ENCODE measurements at places on chromosomes 4 and X.

DNA sequence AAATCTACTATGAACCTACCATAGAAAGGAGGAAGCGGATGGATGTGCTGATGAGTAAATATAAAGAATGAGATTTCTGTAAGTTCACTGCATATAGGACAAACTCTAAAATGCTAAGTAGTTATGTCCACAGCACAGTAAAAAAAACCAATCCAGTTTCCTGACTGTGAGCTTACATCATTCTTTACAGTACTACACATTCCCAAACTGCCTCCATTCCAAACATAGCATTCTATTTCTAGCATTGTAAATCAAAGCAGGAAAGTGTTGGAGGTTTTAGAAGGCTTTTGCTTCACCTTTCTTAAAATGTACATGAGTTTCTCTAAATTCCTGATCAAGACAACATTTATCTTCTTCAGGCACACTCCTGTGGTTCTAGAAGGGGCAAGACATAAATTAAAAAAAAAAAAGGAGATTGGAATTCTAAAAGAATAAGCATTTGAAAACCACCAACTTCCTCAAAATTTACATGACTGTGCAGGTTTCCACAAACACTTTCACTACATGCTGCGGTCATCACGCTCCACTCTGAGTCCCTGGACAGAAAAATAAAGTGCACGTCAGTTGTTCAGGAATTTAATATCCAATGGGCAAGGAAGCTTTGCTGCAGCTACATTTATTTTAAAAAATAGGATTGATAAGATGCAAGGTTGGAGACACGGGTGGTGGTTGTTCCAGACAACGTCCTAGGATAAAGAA, 297.6 kb upstream of the STS start:
- DNase-seq, result no peak

- DNase-seq, result no peak
Observed at GRCh38 chr4:56463711-56464110, 3.7 kb upstream of the SRP72 start.

GRCh38 chr4:24063731-24064130, 173.9 kb upstream of the PPARGC1A start:
- DNase-seq, result no peak

GRCh38 chr4:150160473-150160872, 82.2 kb downstream of the DCLK2 start:
- no peak for DNase-seq

DNA sequence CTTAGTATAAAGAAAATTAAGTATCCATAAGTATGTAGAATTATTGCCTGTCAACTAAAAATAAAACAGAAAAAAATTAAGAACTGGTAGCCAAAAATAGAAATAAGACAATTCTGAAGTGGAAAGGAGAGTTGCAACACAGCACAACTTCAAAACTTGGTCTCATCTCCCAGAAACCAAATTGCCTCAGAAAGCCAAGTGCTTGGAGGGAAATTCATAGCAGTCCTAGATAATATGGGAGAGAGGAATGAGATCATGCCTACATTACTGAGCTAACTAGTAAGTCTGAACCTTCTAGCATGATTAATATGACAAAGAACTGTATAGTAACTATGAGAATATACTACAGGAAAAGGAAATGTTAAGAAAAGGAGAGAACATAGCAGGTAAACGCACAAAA, 256.5 kb downstream of the LDB2 start:
- DNase-seq, result no peak

GRCh38 chr4:165612936-165613335, 234.1 kb downstream of the CPE start:
- DNase-seq, result no peak

- peak; percentile 90 for DNase-seq
Observed at GRCh38 chr4:153465615-153466080, 512 bp upstream of the TMEM131L start.

DNA sequence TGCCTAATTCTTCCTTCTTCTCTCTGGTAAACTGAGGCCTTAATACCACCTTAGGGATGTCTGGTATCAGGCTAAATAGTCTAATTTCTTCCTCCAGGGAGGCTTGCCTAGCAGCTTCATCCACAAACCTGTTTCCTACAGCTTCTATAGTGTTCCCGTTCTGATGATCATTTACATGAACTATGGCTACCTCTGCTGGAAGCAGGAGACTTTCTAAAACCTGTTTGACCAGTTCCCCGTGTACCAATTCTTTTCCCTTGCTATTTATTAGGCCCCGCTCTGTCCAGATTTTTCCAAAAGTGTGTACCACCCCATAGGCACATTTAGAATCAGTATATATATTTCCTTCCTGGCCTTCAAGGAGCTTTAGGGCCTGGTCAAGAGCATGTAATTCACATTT, 5.8 kb upstream of the USP38 start:
- DNase-seq, result no peak

DNA sequence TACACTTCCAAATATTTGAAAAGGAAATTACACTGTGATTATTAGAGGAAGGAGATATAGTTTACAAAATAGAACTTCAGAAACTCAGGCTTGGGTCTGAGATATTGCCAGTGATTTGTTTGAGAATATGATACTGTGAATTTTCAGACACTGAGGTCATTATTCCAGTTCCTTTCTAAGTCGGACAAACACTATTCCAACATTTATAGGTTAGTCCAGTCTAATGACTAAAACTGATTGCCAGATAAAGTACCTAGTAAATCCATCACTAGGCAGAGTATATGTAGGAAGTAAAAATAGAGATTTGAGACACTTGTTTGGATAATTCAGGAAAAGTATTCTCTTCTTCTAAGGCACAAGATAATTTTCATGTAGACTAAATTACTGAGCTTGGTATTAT, 13.2 kb downstream of the MTTP start:
- DNase-seq, result no peak

DNA sequence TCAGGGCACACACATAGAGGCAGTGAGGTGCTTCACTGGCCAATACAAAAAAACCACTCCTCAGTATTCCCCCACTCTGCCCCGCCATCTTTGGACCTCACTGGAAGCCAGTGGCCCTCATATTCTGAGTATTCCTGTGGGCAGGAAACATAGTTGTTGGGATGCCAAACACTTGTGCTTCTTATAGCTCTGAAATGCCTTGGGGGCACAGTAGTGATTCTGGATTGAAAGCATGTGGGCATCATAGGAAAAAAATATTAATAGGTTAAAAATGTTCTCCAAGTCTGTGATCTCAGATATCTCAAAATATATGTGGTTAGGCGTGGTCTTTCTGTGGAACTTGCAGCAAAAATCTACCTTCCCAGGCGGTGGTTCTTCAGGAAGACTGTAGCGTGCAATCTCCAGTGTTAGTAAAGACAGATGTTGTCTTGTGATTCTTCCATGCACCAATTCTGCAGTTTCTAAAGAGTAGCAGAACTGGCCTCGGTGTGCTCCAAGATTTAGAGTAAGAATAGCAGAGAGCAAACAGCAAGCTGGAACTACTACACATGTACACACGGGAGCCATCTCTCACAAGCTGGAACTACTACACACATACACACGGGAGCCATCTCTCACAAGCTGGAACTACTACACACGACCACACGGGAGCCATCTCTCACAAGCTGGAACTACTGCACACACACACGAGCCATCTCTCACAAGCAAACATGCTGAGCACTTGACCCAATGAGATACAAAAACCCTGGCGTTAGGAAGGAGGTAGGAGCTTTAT, 8.0 kb upstream of the TENM3 start:
- no peak for DNase-seq

DNA sequence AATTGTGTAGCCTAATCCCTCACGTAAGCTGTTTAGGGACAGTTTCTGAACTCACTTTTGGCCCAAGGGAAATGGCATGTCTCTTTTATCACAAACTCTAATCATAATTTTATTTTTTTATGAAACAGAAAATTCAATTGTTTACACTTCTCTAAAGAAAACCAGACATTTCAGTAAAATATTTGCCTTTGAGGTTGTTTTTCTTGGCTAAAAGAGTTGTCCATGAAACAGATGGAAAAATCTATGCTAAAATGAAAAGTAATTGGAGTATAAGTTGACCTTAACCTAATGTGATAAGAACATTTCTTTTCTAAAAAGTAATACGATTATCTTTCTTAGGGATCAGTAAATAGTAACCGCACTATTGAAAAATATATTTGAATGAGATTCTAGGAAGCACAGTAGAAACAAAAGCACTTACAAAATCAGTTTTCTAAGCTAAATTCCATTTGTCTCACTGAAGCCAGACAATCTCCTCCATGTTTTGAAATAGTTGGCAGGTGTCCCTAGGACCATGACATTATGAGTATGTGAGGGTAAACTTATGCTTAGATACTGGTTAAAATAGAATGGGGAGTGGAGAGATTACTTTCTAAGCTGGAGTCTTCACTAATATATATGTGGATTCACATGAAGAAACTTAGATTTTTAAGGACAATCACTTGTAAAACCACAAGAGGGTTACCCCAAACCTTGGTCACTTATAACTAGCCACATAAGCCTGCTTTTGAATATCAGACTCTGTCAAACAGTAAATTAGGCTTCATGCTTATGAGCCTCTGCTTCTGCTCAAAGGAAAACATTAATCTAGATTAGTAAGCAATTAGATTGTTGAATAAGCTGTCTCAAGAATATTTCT, 20.1 kb upstream of the TET2 start:
- DNase-seq, result no peak

DNA sequence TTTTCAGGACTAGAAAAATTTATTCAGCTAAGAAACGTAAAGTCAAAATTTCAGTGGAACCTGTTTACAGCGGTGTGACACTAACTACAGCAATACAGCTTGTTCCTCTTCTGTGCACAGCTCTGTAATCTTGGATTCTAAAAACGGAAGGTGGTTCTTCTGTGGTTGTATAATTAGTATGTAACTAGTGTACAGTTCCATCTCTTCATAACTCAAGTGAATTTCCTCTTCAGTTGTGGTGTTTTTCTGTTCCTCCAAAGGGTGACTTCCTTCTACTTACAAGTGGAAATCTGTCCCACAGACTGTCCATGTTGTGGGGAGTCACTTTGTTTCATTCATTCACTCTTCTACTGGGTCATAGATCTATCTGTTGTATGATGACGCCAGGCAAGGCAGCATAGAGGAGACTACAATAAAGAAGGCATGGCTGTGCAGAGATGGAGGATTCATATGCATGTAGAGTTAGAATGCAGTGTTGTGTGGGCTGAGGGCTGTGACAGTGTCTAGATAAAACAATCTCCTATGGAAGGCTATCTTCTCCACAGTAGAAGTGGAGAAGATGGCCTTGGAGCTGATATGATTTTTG, 5.4 kb downstream of the DAPP1 start:
- DNase-seq, result no peak

DNA sequence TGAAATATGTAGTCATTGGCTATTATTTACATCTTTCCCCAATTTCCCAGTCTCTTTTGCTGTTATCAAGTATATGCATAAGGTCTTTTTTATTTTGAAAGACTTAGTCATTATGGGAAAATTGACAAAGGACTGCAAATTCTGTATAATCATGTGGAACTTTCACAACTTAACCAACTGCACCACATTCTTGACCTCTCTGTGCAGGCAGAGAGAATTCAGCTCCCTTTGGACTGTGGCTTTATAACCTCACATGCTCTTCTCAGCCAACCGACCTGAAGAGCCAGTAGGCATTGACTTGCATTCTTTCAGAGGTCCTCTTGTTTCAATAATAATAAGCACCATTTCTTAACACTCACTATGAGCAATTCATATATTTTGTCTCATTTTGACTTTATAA, 66.9 kb downstream of the ANXA3 start:
- DNase-seq, result no peak

DNA sequence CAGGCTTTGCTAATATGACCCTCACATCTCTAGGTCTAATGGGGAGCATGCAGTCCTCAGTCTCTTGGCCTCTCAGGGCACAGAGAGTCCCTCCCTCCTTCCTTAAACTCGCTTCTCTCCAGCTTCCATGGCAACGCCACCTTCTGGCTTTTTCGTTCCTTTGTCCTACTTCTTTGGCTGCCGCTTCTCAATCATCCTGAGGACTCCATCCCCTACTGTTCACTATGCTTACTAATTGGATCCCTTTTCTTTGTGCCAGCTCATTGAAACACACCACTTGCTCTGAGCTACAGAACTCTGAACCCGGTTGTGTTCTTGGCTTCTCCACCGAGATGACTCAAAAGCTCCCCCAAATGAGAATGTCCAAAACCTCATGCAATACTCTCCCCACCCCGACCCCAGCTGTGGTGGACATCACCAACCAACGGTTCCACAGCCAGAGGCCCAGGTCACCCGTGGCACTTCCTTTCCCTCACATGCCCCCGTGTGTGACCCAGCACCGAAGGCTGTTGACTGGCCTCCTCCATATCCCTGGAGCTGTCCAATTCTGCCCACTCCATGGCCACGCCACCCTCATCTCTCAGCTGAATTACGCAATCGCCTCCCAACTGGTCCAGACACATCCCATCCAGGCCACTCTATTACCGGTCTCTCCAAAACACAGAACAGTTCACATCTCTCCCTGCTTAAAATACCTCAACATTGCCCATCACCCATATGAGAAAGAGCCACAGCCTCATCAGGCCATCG, 34.7 kb downstream of the CRMP1 start:
- DNase-seq, result no peak

DNA sequence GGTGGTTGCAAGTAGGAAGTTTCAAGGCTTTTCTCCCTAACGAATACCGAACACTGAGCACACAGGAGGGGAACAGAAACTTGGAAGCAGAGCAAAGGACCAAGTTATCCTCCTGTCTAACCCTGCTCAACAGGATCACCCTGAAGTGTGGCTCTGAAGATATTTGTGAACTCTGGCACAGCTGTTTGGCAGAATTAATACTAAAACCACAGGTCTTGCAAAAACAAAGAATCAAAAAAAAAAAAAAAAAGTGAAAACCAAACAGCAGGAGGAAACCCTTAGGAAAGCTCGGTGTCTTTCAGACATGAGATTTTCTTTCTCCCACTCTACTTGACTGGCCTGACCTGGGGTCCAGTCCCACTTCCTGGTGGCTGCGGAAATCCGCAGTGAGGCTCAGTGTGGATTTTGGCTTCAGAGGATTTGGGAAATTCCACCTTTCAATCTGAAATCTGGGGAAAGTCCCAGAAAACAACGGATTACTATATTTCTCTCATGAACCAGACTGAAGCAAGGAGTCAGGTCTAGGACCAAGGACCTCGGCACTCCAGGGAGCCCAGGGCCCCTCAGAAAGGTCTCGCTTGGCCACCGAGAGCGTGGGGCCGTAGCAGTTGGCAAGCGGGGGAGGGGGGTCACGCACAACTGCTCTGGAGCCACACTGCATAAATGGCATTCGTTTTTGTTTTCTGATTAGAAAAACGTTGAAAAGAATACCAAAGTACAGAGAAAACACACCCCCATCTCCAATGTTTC, 867 bp downstream of the TIFA start:
- peak; percentile 84 for DNase-seq

DNA sequence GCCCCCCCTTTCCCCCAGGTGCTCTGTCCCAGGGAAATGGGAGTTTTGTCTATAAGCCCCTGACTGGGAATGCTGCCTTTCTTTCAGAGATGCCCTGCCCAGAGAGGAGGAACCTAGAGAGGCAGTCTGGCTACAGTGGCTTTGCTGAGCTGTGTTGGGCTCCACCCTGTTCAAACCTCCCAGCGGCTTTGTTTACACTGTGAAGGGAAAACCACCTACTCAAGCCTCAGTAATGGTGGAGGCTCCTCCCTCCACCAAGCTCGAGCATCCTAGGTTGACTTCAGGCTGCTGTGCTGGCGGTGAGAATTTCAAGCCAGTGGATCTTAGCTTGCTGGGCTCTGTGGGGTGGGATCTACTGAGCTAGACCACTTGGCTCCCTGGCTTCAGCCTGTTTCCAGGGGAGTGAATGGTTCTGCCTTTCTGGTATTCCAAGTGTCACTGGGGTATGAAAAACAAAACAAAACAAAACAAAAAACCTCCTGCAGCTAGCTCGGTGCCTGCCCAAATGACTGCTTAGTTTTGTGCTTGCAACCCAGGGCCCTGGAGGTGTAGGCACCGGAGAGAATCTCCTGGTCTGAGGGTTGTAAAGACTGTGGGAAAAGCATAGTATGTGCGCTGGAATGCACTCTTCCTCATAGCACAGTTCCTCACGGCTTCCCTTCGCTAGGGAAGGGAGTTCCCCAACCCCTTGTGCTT, 41.7 kb downstream of the ITM2A start:
- DNase-seq, result peak; percentile 37
